Activated naive CD4-positive, alpha-beta T cell treated with anti-CD3 and anti-CD28 coated beads for 36 hours (primary cell): ENCODE measurements at places on chromosomes 1 and 21. TPM values are rescaled to one million over a fixed set of nuclear protein-coding genes. Genes with fewer than 3 reads are reported as not detected.
A peak's percentile ranks its signal among the peaks of the same experiment; 100 is the strongest.

Gene OR6K3
- not detected for total RNA-seq

DNA sequence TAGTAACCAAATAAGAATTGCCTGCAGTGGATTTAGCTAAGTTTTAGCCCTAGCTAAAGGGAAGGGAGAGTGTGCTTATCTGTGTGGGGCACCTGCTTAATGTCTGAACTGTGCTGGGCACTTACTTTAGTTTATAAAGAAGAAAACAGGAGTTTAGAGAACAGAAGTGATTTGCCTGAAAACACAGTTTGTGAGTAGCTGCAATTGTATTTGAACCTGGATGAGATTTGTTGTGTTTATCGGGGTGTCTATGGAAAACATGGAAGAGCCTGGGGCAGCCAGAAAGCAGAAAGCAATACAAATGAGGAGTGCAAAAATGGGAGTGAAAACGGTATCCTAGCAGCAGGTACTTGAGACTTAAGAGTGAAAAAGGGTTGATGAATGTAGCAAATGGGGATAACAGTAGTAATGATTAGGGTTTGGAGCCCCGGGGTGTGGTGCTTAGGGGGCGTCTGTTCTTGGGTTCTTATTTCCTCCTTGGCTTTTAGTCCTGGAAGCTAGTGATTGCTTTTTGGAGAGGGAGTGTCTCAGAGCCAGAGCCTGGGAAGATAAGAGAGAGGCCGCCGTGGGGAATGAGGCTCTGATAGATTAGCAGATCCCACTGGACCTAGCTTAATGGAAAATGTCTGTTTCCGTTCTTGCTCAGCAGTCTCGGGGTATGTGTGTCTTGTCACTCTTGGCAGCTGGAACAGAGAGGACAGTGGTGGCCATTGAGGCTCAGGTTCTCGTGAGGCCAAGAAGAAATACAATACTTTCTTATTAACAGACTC lies 5.6 kb downstream of the PRCC start:
- no peak for DNase-seq

DNA sequence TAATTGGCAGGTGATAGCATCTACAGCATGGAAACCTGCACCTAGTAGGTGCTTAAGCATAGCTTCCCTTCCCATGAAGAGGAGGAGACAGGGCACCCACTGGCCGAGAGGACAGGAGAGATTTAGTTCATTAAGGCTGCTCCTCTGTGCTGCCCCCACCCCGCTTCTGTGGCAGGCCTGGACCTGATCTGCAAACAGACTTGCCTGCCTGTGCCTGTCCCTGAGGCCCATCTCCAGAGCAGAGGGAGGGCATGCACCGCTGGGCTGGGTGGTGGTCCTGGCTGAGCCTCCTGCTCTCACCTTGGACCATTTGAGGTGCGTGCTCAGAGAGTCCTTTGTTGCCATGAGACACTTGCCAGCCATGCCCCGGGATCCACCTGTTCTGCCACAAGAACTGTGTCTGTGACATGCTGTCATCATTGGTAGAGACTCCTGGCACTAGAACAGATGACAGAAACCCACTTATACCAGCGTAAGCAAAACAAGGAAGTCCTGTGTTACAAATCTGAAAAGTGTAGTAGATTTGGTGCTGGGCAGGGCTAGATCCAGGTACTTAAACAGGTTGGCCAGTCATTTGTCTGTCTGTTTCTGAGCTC lies 55.6 kb downstream of the PTPRF start:
- no peak for DNase-seq

- DNase-seq, result peak; percentile 27
Measured at GRCh38 chr1:35454616-35455015, 102.6 kb downstream of the KIAA0319L start.

Gene RBBP5
- 27.5 TPM for total RNA-seq

DNA sequence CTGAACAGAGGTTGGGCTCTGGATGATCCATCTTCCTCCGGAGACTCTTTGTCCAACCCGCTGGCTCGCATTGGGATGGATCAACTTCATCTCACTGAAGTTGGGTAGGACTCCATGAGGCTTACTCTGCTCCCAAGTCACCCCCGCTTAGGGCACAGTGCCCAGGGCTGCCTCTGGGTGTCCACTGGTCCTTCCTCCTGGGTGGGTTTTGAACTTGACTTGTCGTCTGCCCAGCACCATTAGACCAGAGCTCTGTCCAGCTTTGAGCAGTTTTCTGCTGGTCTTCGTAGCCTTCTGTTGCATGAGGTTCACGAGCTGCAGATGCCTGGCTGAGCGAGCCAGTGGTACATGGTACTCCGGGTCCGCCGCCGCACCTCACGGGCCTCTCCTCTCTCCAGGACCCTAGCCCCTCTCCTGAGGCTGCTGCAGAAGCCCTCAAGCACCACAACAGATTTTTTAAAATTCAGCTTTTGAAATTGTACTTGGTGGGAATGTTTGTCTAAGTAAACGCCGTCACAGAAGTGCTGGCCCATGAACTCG lies 33.8 kb upstream of the COL6A1 start:
- DNase-seq, result no peak
